T-helper 1 cell (primary cell): ENCODE measurements at places on chromosomes 1 and 21.

GRCh38 chr1:20058531-20058930 is 11.5 kb upstream of the PLA2G5 start:
- no peak for DNase-seq

DNA sequence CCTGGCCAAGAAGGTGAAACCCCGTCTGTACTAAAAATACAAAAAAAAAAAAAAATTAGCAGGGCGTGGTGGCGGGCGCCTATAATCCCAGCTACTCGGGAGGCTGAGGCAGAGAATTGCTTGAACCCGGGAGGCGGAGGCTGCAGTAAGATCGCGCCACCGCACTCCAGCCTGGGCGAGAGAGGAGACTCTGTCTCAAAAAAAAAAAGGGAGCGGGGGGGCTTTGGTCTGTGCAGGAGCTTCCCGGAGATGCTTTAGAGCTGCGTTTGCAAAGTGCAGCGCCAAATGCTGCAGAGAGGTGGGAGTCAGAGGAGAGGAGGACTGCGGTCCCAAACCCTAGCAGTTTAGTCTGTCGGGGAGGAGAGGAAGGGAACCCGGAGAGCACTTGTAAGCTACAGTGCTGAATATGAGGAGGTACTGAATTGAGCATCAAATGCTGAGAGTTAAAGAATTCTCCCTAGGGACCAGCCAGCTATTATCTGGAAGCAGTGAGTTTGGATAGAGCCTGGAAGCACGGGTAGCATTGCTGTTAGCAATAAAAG is 569 bp downstream of the FALEC start:
- DNase-seq, result no peak

GRCh38 chr1:153389973-153390879 is 647 bp downstream of the S100A8 start:
- DNase-seq, result no peak

DNA sequence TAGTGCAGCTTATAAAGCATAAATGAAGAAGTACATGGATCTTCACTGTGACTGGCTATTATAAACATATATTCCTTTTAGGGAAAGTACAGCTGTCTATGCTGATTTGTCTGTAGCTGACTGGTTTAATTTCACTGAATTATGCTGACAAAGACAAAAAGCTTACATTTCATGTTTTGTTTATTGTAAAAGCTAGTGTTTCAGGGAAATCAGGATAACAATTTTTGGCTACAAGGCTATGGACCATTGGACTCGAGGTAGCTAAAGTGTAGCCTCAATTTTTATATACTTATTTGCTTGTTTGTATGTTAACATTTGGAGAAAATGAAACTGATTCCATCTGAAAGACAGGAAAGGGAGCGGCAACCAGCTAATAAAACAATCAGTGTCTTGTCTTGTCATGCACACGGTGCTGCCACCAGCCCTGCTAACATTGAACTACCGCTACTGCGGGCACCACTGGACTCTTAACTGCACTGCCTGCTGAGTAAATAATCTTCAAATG is 480.2 kb downstream of the COL11A1 start:
- no peak for DNase-seq

DNA sequence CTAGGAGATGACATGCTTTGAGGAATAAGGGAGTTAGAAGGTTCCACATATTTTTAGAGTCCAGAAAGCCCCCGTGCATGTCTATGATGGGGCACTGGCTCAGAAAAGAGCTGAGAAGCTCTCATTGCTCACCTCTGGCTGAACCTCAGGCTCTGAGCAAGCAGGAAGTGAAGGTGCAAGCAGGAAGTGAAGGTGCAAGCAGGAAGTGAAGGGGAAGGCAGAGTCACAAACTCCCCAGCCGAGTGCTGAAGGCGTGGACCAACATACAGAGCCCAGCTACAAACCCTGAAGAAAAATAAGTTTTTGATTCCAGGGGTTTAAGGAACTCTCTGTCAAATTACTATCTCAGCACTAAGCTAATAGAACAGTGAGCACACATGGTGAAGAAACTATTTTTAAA is 7.0 kb downstream of the KRTAP10-8 start:
- DNase-seq, result peak; percentile 32

DNA sequence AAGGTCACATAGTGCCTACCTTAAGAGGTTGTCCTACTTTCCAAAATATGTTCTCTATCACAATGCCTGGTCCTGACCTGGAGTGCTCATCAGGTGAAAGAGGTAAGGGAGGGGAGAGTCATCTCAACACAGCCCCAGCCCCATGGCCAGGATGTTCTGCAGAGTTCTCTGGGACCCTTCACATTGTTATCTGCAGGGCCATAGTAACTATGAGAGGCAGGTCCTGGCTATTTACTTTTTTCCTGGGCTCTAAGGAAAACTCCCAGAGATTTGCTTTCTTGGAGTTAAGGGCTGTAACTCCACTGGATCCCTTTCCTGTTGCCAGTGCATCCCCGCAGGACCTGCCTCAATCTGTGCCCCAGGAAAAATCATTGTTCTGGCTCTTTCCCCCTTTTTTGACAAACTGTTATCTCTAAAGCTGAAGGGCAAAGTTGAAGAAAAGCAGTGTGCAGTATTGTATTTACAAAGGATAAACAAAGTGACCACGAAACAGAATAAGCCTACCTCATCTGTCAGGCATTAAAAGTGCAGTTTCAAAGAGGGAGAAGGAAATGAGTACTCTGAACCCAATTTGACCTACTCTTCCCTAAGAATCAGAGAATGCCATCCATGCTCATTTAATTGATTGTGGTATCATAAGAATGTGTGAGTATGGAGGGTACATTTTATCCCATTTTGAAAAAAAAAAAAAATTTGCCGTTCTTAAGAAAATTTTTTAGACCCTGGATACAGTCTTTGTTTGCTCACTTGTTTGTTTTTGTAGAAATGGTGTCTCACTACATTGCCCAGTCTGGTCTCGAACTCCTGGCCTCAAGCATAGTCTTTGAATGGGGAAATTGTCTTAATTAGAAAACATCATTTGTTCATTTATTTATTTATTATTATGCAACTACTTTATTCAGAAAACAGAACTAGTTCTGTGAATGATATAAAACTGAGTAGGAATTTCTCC is 149.6 kb downstream of the RHOU start:
- DNase-seq, result no peak

GRCh38 chr1:210332719-210333398 is 4.2 kb downstream of the HHAT start:
- DNase-seq, result peak; percentile 35

DNA sequence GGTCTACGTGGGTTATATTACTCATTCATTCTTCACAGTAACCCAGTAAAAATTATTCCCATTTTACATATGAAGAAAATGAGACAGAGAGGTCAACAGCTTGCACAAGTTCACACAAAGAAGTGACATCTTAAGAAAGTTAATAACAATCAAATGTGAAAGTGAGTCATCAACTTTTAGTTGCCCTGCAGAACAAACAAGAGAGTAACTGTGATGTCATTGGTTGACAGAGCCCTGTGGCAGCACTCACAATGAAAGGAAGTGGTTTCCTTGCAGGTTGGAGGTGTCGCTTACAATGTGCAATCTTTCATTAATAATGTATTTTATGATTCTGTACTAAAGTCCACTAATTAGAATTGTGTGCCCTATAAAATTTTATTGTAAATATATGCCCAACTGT is 369.6 kb downstream of the RYR2 start:
- DNase-seq, result no peak

DNA sequence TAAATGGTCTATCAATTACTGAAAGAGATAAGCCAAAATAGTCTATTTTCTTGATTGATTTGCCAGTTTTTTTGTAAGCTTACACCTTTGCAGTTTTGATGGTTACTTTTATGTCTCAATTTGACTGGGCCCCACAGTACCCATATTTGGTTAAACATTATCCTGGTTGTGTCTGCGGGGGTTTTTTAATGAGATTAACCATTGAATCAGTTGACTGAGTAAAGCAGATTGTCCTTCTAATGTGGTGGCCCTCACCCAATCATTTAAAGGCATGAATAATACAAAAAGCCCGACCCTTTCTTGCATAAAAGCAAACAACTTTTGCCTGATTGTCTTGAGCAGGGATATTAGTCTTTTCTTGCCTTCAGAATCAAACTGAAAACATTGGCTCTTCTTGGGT is 650.0 kb upstream of the RGS18 start:
- DNase-seq, result no peak

DNA sequence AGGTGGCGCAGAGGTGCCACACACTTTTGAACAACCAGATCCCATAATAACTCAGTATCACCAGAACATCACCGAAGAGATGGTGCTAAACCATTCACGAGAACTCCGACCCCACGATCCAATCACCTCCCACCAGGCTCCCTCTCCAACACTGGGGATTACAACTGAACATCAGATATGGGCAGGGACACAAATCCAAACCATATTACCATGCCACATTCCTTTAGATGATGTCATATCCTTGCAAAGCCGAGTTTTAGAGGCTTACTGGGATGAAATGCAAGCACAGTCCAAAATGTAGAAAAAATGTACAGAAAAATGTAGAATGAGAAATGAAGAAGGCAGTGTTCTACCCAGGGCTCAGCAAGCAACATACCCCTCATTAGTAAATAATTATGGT is 64.7 kb downstream of the SGIP1 start:
- DNase-seq, result no peak
